ENCODE measurements at places on chromosomes 6 and 20.

- no peak for DNase-seq
Observed at GRCh38 chr6:15776458-15776980, 113.7 kb upstream of the DTNBP1 start.

DNA sequence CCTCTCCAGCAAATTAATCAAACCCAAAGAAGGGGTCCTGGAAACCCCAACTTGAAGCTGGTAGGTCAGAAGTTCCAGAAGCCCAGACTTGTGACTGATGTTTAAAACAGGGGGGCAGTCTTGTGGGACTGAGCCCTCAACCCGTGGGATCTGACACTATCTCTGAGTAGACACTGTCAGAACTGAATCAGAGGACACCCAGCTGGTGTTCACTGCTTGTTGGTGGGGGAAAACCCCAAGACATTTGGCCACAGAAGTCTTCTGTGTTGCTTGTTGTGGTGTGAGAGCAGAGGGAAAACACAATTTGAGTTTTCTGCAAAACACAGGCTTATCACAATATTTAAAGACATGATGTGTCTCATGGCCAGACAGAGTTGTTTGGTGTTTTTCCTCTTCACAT, 29.9 kb downstream of the KIF13A start:
- no peak for DNase-seq

GRCh38 chr6:117677553-117678141, 2.4 kb downstream of the NUS1 start:
- no peak for DNase-seq

- DNase-seq, result no peak
Observed at GRCh38 chr20:38114353-38114791, 50.7 kb downstream of the TGM2 start.

GRCh38 chr6:137087902-137088301, 43.1 kb upstream of the IL20RA start:
- no peak for DNase-seq

- peak; percentile 19 for DNase-seq
Observed at GRCh38 chr6:12751694-12752325, 35.2 kb downstream of the PHACTR1 start.

DNA sequence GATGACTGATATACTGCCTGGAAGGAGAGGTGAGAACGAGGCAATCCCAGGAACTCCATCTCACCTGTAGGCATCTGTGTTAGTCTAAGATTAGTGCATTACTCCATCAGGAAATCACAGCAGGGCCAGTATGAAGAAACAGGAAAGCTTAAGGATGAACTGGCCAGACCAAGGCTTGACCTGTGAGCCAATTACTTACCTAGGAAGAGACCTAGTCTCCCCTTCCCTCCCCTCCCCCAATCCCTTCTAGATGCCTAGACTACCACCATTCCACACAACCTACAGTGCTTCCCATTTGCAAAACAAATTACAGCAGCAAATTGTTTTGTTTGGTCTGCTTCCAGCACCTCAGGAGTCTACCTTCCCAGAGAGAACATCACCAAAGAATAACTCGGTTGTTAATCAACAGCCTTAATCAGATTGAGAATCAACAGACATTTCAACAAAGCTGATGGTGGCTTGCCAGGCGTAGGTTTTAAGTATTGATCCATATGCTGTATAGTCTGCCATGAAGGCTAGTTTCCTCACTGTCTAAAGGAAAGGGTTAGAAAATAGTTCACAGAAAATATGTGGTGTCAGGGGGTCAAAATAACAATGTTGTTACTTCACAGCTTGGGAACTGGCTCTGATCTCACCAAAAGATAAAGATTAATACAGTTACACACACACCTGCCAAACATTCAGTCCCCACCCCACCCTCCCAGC, 10.1 kb downstream of the PKHD1 start:
- DNase-seq, result no peak

DNA sequence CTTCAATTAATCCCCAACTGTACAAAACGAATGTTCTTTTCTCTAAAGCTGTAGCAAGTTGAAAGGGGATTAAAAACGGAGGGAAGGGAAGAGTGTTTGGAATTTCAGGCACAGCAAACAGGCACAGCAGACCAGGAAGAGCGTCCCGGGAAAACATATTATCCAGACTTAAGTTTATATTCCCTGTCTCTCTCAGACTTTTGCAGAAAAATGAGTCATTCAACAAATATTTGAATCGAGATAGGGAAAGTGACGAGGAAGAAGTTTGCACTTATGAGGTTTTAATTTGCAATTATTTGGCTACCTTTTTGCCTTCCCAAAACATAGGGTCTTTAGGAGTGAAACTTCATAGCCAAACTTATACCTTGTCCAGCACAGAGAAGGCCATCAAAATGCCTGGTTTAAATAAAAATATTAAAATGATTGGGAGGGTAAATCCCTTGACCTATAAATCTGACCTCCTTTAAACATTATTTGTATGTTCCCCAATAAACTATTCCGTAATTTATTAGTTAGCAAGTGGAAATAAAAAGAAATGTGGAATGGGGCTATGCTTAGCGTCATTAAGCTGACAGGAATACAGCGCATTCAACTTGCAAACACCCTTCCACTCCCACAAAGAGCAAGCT, 16.0 kb downstream of the HFE start:
- DNase-seq, result no peak

- no peak for DNase-seq
Observed at GRCh38 chr20:53829724-53830521, 236.3 kb upstream of the ZNF217 start.

DNA sequence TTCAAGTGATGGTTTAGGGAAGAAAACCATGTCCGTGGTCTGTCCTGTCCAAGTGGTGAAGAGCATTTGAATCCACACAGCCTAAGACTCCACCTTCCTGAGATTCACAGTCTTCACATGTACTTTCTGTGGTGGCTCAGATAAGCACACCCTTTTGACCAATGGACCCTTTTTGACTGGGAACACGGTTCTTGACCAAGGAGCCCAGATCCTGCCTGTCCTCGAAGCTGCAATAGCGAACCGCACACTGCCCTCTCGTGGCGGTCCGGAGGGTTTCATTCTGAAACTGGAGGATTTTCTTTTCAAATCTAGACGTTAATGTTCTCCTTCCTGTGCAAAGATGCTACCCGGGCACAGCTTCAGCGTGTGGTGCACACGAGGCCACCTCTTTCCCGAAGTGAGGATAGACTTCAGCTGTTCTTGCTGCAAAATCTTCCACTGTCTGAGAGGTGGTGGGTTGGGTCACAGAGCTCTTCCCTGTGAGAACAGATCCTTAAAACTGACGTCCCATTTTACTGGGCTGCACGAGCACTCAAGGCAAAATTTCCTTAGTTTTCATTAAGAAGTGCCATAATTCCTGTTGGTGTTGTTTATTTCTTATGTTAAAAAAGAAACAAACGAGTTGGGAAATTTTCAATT, 90.5 kb downstream of the SYNJ2 start:
- DNase-seq, result peak; percentile 71

GRCh38 chr6:33209856-33210255, 1.6 kb downstream of the RING1 start:
- no peak for DNase-seq

- DNase-seq, result no peak
Observed at GRCh38 chr6:134689641-134690040, 260.3 kb downstream of the ALDH8A1 start.

- no peak for DNase-seq
Observed at GRCh38 chr6:13275435-13275989, 52.8 kb downstream of the TBC1D7 start.

GRCh38 chr6:139016337-139017213, 12.0 kb upstream of the ABRACL start:
- DNase-seq, result no peak

GRCh38 chr20:51565298-51566144, 23.0 kb upstream of the NFATC2 start:
- DNase-seq, result no peak

DNA sequence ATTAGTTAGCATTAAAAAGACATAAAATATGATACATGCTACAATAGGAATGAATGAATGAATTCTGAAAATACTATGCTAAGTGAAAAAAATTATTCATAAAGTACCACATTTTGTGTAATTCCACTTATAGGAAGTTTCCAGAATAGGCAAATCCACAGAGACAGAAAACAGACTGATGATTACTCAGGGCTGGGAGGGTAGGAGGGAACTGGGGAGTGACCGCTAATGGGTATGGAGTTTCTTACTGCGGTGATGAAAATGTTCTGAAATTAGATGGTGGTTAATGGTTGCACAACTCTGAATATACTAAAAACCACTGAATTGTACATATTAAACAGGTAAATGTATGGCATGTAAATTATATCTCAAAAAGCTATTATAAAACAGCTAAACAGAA, 22.6 kb downstream of the FERMT1 start:
- no peak for DNase-seq

DNA sequence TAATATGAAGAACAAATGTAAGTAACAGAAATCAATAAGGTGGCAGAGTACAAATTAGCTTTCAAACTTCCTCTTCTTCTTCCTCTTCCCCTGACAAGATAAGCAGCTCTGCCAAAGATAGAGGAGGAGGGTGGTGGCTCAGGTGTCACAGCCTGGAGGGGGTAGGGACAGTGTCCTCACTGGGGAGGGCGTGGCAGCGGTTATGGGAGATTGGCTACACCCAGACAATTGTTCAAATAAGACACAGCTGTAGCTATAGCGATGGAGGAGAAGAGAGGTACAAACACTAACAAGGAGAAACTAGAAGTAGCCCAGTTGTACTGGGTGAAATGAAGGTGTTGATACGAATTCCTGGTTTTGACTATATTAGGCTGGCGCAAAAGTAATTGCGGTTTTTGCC, 198.5 kb downstream of the TBXT start:
- DNase-seq, result no peak

GRCh38 chr20:32894026-32894483, 35.3 kb downstream of the EFCAB8 start:
- DNase-seq, result no peak

GRCh38 chr6:166575205-166575604, 11.3 kb downstream of the RAMACL start:
- DNase-seq, result no peak

DNA sequence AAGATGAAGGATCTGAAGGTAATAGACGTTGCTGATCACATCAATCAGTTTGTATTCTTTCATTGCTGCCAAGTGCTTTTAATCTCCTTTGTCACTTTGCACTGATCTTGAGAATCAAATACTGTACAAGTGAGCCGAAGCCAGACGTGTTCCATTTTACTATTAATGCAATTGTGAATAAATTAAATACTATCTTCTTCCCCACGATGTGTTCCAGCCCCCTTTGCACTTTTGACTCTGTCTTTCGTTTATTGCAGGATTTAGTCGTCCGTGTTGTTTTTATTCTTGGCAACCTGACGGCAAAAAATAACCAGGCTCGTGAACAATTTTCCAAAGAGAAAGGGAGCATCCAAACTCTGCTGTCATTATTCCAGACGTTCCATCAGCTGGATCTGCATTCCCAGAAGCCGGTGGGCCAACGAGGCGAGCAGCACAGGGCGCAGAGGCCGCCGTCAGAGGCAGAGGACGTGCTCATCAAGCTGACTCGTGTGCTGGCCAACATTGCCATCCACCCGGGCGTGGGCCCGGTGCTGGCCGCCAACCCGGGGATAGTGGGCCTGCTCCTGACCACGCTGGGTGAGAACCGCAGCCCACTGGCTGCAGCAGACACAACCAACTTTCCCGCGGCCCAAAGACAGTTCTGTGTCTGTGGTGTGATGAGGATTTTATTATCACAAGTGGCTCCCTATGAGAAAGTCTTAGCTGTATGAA, 104.7 kb downstream of the ARMC2 start:
- no peak for DNase-seq

GRCh38 chr6:127630800-127631199, 53.8 kb downstream of the C6orf58 start:
- no peak for DNase-seq

DNA sequence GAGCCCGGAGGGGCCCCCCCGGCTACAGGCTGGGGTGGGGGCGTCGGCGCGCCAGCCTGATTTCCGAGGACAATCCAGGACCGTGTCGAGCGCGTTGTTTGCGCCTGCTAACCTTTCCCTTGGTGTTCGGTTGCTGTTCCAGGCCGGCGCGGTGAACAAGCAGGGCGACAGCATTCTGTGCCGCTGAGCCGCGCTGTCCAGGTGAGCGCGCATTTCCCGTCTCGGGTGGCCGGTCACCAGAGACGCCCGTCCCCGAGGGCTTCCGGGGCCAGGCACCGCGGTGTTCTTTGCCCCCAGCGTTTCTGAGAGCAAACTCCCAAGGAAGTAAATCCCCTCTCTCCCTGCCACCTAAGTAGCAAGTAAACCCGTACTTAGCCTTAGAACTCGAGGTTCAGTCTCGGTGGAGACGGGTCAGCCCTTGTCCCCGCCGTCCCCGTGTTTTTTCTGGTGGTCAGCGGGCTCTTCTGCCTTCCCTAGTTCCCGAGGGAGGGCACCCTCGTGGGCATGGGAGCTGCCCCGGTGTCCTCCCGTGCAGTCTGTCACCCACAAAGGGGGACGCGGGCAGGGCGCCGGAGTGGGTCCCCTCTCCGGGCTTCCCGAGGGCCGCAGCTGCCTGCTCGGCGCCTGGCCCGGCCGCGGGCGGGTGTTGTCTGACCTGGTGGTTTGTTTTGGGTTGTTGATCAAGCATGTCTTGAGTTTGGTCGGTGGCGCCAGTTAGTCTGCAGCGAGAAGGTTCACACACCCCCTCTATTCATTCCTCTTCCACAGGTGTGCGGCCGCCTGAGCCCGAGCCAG, 1.5 kb downstream of the ID4 start:
- DNase-seq, result no peak

DNA sequence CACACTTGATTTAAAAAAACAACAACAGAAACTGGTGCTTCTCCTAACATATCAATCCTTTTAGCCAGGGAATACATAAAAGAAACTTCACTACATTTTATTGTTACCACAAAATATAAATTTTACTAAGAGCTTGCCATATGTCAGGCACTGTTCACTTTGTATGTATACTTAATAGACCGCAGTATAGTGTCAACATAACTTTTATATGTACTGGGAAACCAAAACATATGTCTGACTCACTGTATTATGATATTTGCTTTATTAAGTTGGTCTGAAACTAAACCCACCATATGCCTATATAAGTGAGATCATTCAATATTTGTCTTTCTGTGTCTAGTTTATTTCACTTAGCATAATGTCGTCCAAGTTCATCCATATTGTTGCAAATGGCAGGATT, 108.4 kb downstream of the KLHL32 start:
- DNase-seq, result no peak

Data from activated CD8-positive, alpha-beta memory T cell treated with anti-CD3 and anti-CD28 coated beads, Interleukin-2, amount 50 U/mL, for 4 hours (primary cell).